ENCODE measurements at places on chromosomes 2 and 18. TPM values are rescaled to one million over a fixed set of nuclear protein-coding genes. Genes with fewer than 3 reads are reported as not detected.
A peak's percentile ranks its signal among the peaks of the same experiment; 100 is the strongest.

- DNase-seq = no peak
Observed at GRCh38 chr2:172928756-172929155, 146.9 kb upstream of the MAP3K20 start.

DNA sequence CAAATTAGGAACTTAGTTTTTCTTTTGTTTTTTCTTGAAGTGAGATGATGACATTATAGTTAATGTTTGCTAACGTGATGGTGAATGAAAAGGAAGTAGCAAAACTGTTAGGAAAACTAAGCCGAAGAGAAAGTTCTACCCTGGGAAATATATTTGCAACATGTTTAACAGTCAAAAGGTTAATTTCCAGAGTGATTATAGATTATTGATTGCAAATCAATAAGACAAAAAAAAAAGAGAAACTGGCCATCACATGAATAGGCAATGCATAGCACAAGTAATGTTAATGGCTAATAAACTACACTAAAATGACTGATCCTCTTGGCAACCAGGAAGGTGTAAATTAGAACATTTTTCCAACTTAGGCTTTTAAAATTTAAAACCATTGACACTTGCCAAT is 26.0 kb upstream of the AMMECR1L start:
- DNase-seq = no peak

GRCh38 chr2:238127165-238128060 is 11.1 kb upstream of the KLHL30 start:
- DNase-seq = peak; percentile 41

DNA sequence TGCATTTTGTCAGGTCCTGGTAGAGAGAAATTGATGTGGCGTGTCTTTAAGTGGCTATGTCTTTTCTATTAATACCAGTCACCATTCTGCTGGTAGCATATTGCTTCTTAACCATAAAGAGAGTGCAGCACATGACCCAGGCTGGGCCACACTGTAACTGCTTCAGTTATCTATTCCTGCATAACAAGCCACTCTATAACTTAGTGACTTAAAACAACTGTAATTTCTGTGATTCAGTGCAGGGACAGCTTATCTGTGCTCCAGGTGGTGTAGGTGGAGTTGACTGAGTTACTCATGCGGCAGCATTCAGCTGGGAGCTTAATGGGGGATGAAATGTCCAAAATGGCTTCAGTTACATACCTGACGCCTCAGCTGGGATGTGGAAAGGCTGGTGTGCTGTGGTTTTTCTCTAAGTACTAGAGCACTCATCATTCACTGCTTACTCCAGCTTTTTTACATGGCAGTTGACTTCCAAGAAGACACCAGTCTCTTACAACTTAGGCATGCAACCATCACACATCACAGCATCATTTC is 742.4 kb downstream of the SATB2 start:
- DNase-seq = no peak

- no peak for DNase-seq
Observed at GRCh38 chr18:44051026-44051425, 629.7 kb upstream of the SETBP1 start.

- no peak for DNase-seq
Observed at GRCh38 chr2:112602917-112603316, 18.5 kb downstream of the CHCHD5 start.

GRCh38 chr2:217459016-217459415 is 543.8 kb downstream of the TNS1 start:
- no peak for DNase-seq

- no peak for DNase-seq
Observed at GRCh38 chr2:216188956-216189355, 79.8 kb downstream of the XRCC5 start.

DNA sequence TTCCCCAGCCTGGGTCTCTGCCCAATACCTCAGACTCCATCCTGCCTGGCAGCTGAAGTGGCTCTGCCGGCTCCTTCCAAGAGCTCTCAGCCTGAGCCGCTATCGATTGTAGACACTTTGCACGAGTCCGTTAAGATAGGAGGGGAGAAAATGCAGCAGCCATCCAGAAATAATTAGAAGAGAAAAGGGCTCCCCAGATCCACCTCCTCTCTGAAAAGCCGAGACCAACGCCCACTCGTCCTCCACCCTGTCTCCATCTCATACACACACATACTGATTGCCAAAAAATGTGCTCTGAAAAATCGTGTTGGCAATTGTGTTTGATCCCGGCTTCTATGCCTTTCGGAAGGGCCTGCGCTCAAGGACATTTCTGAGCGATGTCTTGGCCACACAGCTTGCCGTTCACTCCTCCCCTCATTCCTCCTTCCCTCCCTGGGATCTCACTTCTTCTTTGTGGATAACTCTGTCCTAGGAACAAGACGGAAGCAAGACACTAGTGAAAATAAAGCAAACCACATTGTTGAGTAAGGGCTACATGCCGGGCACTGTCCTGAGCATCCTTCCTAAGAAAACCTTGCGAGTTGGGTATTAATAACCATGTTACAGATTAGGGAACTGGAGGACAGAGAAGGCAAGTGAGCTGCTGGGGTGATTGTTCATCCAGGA is 372.8 kb upstream of the MYT1L start:
- DNase-seq = no peak

DNA sequence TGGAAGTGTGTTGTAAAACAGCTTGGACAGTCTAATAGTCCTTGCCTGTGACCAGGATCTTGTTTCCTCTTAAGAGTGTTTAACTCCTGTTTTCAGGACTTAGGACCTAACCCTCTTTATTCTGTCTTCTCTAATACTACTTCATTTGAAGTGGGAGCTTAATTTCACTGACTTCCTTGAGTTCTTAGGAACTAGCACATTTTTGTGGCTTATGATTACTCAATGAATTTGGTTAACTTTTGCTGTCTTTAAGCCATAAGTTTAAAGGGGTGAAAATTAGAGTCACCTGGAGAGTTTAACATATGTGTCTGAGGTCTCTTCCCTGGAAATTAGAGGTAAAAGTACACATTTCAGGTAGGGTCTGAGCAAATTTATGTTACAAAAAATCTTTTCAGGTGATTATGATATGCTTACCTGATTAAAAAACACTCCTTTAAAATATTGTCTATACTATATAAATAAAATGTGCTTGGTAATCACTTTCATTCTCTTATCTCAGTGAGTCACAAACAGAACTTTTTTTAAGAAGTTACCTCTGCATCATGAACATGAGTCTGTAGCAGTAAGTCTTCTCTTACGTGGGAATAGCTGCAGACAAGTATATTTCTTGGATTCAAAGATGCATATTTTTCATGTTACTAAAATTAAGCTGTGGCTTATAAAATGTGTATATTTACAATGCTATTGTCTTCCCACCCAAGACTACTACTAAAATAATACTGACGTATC is 52.7 kb downstream of the ATP9B start:
- no peak for DNase-seq

DNA sequence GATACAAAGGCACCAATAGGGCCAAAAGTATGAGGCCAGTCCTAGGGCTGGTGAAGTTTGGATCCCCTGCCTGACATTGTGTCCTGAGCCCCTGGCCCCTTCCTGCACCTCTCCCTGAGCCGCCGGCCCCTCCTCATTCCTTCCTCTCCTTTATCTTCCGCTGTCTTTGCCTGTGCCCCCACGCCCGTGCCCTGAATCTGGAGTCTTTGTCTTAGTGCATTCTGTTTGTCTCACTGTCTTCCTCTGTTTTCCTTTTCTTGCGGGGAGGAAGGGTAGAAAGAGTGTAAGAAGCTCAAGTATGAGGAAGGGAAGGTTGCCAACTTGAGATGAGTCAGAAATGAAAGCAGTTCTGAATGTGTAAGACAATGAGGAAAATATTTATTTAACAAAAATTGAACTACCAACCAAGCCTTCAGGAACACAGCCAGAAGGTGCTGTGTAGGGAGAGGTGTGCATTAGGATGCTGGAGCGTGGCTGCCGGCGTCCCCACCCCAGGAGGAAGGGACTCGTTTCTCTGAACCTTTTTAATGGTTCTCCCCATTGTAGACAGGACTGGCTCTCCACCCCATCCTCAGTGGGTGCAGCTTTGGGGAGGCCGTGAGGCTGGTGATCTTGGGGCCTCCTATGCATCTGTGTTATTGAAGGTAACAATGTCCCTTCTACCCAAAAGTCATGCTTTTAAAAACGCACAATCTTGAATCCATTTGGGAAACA is 133.1 kb downstream of the NEDD4L start:
- no peak for DNase-seq

GRCh38 chr2:101145406-101145805 is 5.8 kb downstream of the TBC1D8 start:
- no peak for DNase-seq

GRCh38 chr18:79884963-79885728 is 66.3 kb downstream of the SLC66A2 start:
- DNase-seq = no peak

- DNase-seq = no peak
Observed at GRCh38 chr2:152433289-152433688, 98.3 kb downstream of the FMNL2 start.

- DNase-seq = no peak
Observed at GRCh38 chr18:49566985-49567384, 5.1 kb downstream of the LIPG start.

DNA sequence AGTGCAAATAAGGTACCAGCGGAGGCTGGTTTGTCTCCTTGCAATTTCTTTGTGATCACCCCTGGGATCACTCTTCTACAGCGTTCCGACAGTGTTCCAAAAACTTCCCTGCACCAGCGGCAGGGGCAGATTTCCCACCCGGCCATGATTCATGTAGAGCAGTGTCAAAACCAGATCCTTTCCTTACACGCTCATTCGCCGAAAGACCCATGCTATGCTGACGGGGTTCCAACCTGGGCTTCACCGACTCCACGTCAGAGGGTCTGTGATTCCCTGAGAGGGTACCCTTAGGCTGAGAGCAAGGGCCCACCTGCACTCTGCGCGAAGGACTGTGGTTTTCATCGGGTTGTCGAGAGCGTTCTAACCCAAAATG is 423 bp upstream of the TTC27 start:
- DNase-seq = peak; percentile 49

GRCh38 chr18:65735155-65735554 is 15.7 kb upstream of the CDH7 start:
- no peak for DNase-seq

GRCh38 chr2:166417669-166418068 is 41.9 kb upstream of the SCN9A start:
- no peak for DNase-seq

DNA sequence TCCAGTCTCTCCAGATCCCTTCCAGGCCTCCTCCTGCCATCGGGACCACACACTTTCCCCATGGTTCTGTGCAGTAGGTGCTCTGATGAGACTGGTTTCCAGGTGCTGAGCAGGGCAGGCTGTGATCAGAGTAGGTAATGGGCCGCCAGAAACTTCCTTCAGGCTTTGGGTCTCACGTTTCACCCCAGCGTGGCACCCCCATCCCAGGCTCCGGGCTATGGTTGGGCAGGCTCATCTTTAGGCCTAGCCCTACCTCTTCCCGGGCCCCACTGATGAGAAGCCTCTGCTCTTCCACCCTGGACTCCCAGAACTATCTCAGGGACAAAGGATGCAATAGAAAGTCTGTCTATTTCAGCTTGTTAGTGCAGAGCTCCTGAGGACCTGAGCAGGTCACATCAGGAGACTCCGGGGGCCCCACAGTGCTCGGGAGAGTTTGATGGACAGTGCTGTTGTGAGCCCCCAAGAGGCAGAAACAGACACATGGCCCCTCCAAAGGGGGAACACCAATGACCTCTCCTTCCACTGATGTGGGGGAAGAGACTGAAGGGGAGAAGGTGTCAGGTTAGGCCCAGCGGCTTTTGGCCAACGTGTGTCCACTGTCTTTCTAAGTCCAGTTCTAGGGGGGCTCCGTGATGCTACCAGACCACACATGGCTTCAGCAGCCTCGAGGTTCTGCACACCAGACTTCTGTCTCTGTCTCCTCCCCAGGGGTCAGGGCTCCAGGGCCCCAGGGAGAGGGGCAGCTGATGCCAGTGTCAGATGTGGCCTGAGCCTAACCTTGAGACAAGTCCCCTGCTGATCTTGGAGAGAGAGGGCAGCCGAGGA is 5.8 kb upstream of the PROM2 start:
- DNase-seq = no peak

- DNase-seq = no peak
Observed at GRCh38 chr18:44937960-44938719, 257.5 kb downstream of the SETBP1 start.

GRCh38 chr2:205465791-205466190 is 216.5 kb upstream of the NRP2 start:
- DNase-seq = no peak

GRCh38 chr2:120704696-120705095 is 31.0 kb upstream of the GLI2 start:
- no peak for DNase-seq

DNA sequence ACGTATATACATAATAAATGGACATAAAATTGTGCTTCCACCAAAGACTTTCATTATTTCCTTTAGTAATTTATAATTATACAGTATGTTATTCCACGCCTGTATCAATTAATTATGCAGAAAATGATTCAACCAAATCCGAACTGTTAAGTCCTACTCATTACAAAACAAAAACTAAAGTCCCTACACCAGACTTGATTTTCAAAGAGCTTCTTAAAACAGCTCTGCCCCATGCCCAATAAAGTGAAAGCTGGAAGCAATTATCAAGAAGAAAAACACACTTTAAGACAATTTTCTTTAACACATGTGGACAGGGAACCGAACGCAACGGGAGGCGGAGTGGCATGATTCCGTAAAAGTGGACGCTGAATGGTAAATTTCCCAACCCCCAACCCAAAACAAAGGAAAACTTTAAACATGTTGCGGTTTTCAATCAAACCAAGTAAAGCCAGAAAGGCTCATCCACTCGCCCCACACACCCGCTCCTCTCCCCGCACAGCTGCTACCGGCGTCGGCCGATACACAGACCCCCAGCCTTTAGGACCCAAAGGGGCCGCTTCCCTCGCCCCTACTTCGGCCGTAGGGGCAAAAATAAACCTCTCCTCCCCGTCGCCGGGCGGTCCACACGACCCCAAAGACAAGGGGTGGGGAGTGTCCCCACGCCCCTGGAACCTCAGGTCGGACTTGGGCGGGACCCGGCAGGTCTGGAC is 705 bp downstream of the YES1 start:
- DNase-seq = peak; percentile 24

- DNase-seq = no peak
Observed at GRCh38 chr2:151614606-151615306, 119.5 kb downstream of the NEB start.

DNA sequence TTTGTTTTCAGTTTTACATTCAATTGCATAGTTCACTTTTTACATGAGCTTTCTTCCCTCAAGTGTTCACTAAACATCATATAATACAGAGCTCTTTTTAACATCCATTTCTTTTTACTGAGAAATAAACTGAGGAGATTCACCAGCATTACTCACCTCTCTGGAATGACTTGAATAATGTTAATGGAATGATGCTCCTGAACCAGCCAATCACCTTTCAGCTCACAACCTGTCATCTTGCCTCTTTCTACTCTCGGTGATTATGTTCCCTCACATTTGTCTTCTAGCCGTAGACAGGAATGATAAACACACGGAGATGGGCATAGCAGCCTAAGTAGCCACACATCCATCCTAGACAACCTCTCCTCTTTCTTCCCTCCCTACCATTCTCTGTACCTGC is 301.7 kb downstream of the PAX3 start:
- no peak for DNase-seq

GRCh38 chr2:11097038-11097720 is 58.1 kb upstream of the SLC66A3 start:
- no peak for DNase-seq

SLC8A1 gene
- total RNA-seq = 0.22 TPM

TFCP2L1 gene
- total RNA-seq = 0.16 TPM

AKAIN1 gene
- not detected for total RNA-seq

IL36RN gene
- not detected for total RNA-seq

CCDC68 gene
- total RNA-seq = not detected

HRH4 gene
- not detected for total RNA-seq

ZNF892 gene
- 4.3 TPM for total RNA-seq

CBLN2 gene
- not detected for total RNA-seq

UPP2 gene
- not detected for total RNA-seq

RHBDD1 gene
- 35.7 TPM for total RNA-seq

ITPRIPL1 gene
- total RNA-seq = 58.3 TPM
